Memory B cell (primary cell): ENCODE measurements at places on chromosomes 2 and 18.

DNA sequence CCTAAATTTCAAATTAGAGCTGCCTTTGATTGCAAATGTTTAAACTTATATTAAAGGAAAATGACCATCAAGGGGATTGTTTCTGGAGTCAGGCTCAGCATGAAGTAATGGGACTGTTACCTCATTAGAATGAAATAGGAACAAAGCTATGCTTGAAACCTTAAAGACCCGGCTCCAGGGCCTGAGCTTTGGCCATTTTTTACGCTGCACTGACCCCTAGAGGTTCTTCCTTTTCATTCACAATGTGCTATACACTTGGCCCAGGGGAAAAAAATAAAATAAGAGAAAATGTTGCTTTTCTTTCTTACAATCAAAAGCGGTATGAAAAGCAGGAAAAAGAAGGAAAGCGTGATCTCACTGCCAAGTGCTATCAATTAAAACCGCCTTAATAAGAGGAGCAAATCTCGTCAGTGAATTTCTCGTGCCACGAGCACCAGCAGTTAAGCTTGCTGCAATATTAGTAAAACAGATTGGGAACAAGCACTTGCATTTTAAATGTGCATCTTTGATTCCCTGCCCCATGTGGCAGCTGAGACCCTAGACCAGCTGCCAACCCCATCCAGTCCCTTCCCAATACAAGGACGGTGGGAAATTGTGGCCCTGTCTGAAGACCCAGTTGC, 96.6 kb downstream of the MBD2 start:
- H3K36me3 ChIP-seq = no peaks in the 10 kb centered on the region
- no peak overlapping the region for H3K27ac ChIP-seq
- H3K4me1 ChIP-seq = peaks cover 7% of the 10 kb centered on the region
- no peaks in the 10 kb centered on the region for H3K27me3 ChIP-seq

- no peaks in the 10 kb centered on the region for H3K4me1 ChIP-seq
- no peak overlapping the region for H3K27ac ChIP-seq
- no peaks in the 10 kb centered on the region for H3K36me3 ChIP-seq
- H3K4me3 ChIP-seq = no peak overlapping the region
Observed at GRCh38 chr2:9944330-9944758, 7.1 kb upstream of the GRHL1 start.

DNA sequence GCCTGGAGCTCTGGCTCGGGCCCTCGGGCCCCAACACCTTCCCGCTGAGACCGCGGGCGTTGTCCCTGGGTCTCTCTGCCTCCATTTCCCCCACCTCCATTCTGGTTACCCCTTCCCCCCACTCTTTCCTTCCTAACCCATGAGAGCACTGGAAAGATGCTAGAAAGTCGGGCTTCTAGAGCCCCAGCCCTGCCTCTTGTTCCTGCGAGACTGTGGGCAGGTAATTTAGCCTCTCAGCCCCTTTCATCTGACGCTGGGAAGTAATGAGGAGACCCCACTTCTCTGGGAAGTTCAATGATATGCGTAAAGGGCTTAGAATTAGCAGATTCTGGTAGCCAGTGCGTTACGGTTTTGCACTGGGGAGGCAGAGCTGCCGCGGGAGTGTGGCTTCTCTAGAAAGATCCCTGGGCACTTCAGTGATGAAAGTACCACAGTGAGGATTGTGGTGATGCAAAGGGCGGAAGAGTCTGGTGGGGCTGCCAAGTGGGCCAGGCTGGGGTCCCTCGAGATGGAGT, 16.2 kb upstream of the ECEL1 start:
- peaks cover 24% of the 10 kb centered on the region for H3K27me3 ChIP-seq
- no peak for DNase-seq
- no peak overlapping the region for H3K27ac ChIP-seq
- peak overlapping the region; percentile 50 for H3K4me3 ChIP-seq
- no peaks in the 10 kb centered on the region for H3K36me3 ChIP-seq
- peaks cover 7% of the 10 kb centered on the region for H3K4me1 ChIP-seq

- H3K4me3 ChIP-seq = no peak overlapping the region
- H3K27me3 ChIP-seq = no peaks in the 10 kb centered on the region
- H3K36me3 ChIP-seq = peaks cover 30% of the 10 kb centered on the region
- peak overlapping the region; percentile 85 for H3K27ac ChIP-seq
- H3K4me1 ChIP-seq = peaks cover 20% of the 10 kb centered on the region
- no peak for DNase-seq
Observed at GRCh38 chr2:27897717-27898116, 7.2 kb downstream of the BABAM2 start.

- no peak overlapping the region for H3K27ac ChIP-seq
- no peaks in the 10 kb centered on the region for H3K27me3 ChIP-seq
- no peaks in the 10 kb centered on the region for H3K4me1 ChIP-seq
Observed at GRCh38 chr2:27451095-27451494, 8.9 kb downstream of the KRTCAP3 start.

GRCh38 chr18:13362607-13363006, 144.0 kb downstream of the LDLRAD4 start:
- peaks cover 20% of the 10 kb centered on the region for H3K27me3 ChIP-seq
- H3K27ac ChIP-seq = no peak overlapping the region
- H3K4me1 ChIP-seq = peaks cover 4% of the 10 kb centered on the region
- H3K4me3 ChIP-seq = no peak overlapping the region
- no peak for DNase-seq
- no peaks in the 10 kb centered on the region for H3K36me3 ChIP-seq

GRCh38 chr2:10079266-10079869, 843 bp downstream of the CYS1 start:
- H3K27ac ChIP-seq = peak overlapping the region; percentile 49
- no peaks in the 10 kb centered on the region for H3K36me3 ChIP-seq
- DNase-seq = no peak
- peaks cover 11% of the 10 kb centered on the region for H3K4me1 ChIP-seq

DNA sequence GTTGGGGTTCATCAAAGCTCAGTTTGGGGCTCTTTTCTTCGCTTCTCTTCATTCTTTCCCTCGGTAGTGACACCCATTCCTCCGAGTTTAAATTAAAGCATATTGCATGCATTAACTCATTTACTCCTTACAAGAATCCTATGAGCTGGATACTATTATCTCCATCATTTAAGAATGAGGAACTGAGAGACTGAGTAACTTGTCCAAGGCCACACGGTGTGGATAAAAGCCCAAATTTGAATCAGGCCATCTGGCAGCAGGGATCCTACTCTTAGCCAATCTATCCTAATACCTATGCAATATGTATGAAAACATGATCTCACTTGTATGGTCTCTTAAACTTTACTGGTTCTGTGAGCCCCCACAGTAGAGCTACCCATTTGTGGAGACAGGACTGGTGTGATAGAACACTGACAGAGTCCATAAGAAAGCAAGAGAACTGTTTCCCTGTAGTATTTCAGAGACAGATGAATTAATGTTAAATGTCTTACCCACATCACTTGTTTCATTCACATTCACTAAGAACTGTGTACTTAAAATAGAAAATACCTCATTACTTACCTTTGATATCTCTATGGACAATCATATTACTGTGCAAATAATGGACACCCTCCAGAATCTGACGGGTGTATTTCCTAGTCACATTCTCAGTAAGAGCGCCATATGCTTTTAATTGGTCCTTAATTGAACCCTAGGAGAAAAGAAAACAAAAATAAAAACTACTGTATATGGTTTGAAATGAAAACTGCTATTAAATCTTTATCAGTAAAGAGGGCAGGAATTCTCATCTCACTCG, 20.4 kb upstream of the ERCC3 start:
- no peaks in the 10 kb centered on the region for H3K27me3 ChIP-seq
- H3K27ac ChIP-seq = peak overlapping the region; percentile 53
- H3K36me3 ChIP-seq = peaks cover 32% of the 10 kb centered on the region
- no peak overlapping the region for H3K4me3 ChIP-seq

DNA sequence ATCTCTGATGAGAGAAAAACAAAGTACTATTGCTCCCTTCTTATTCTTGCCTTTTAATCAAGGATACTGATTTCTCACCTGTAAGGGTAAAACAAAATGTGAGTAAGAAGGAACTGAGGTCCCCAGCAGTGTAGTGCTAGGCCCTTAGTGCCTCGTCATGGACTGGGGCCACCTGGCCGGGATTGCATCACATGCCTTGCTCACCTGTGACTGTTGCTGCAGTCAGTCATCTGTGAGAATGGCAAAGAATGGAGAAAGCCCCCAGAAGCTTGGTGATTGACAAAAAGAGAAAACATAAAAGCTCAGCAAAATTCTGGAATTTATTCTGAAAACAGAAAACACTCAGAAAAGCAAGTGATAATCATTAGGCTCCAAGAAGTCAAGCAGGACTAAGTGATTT, 63.4 kb downstream of the SPATS2L start:
- H3K27me3 ChIP-seq = peaks cover 9% of the 10 kb centered on the region
- H3K36me3 ChIP-seq = peaks cover 2% of the 10 kb centered on the region
- no peak for DNase-seq

DNA sequence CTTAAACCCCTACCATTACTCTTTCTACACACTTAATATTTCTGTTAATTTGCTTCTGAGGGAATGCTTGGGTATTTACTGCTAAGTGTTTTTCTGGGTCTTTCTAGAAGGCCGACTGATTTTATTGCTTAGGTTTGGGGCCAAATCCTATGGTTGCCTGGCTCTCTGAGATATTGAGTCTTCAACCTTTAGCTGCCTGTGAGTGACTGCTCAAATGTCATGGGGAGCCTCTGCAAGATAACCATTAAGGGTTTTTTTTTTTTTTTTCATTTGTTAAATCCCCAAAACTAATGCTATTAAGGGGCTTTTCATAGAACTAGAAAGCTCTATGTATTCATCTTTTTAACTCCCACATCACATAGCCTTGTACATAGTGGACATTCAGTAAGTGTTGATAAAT, 5.0 kb downstream of the OSBPL6 start:
- H3K27ac ChIP-seq = no peak overlapping the region
- no peaks in the 10 kb centered on the region for H3K36me3 ChIP-seq
- peaks cover 3% of the 10 kb centered on the region for H3K4me1 ChIP-seq

DNA sequence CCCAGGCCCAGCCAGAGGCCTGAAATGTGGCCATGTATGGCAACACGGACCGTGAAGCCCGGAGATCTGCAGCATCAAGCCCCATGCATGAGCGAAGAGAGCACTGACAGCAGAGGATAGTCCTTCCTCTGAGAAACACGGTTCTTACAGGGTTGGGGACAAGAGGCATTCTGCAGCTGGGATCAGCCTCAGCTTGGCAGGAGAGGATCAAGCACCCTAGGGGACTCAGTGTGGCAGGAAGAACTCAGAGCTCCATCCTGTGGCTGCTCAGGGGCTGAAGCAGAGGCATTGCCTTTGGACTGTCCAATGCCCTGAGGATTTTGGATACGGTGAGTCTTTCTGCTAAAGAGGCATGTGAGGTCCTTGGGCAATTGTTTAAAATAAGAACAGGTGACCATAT, 368.7 kb downstream of the ZNF516 start:
- no peaks in the 10 kb centered on the region for H3K4me1 ChIP-seq
- H3K4me3 ChIP-seq = no peak overlapping the region
- no peak overlapping the region for H3K27ac ChIP-seq
- no peaks in the 10 kb centered on the region for H3K36me3 ChIP-seq

DNA sequence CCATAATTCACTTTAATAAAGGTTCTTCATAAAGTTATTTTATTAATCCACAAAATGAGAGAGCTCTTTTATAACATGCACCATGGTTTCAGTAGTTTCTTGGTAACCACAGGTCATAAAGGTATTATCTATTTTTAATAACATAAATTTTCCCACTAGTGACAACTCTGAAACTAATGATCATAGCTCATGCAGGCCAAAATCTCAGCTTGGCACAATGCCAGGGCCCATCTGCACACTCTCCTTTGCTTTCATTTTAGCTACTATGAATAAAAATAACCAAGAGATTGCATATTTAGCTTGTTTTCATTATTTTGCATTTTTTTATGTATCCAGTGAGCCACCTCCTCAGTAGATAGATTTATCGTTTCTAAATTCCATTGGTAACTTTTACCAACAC, 691.8 kb upstream of the CHAC2 start:
- no peak overlapping the region for H3K27ac ChIP-seq
- H3K27me3 ChIP-seq = no peaks in the 10 kb centered on the region
- no peak overlapping the region for H3K4me3 ChIP-seq
- H3K36me3 ChIP-seq = no peaks in the 10 kb centered on the region
- no peaks in the 10 kb centered on the region for H3K4me1 ChIP-seq

DNA sequence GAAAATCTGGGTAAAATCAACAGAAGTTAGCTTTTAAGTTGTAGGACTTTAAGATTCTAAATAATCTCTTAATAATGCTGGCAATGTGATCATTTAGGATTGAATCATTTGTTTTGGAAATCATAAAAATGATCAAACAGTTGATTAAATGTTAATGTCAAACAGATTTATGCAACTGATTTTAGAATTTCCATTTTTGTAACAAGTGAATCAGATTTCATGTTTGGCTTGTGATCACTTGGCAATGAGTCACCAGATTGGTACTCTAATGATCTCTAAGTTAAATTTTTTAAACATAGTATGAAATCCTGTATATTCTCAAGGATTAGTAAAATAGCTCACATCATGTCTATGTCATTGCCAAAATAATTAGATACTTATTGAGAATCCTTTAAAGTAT, 50.1 kb upstream of the UNC80 start:
- no peaks in the 10 kb centered on the region for H3K36me3 ChIP-seq
- no peak overlapping the region for H3K4me3 ChIP-seq
- no peaks in the 10 kb centered on the region for H3K27me3 ChIP-seq
- DNase-seq = no peak
- H3K27ac ChIP-seq = no peak overlapping the region
- no peaks in the 10 kb centered on the region for H3K4me1 ChIP-seq

DNA sequence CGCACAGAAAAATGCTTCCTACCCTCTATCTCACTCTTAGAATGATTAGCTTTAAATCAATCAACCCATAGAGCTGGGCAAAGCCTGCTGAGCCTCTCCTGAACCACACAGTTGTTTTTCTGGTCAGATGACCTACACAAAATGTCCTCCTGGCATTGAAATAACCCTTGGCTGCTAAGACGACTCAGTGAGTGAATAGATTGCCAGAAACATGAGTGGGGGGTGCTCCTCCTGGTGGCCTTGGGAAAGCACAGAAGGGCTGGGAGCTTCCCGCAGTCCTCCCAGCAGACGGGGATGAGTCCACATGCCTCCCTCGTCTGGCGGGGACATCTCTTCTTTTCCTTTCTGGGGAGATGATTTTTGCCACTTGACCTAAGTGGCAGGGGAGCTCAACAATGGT, 14.9 kb downstream of the MAL start:
- H3K27ac ChIP-seq = no peak overlapping the region
- peaks cover 8% of the 10 kb centered on the region for H3K4me1 ChIP-seq
- H3K4me3 ChIP-seq = no peak overlapping the region
- H3K36me3 ChIP-seq = peaks cover 2% of the 10 kb centered on the region
- H3K27me3 ChIP-seq = peaks cover 26% of the 10 kb centered on the region

GRCh38 chr2:234796045-234796591, 155.7 kb upstream of the SH3BP4 start:
- no peak overlapping the region for H3K4me3 ChIP-seq
- no peaks in the 10 kb centered on the region for H3K4me1 ChIP-seq
- DNase-seq = no peak
- H3K27ac ChIP-seq = no peak overlapping the region

DNA sequence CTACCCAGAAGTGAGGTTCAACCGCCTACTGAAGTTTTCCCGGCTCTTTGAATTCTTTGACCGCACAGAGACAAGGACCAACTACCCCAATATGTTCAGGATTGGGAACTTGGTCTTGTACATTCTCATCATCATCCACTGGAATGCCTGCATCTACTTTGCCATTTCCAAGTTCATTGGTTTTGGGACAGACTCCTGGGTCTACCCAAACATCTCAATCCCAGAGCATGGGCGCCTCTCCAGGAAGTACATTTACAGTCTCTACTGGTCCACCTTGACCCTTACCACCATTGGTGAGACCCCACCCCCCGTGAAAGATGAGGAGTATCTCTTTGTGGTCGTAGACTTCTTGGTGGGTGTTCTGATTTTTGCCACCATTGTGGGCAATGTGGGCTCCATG, 48.7 kb upstream of the INPP4A start:
- no peaks in the 10 kb centered on the region for H3K4me1 ChIP-seq
- no peak for DNase-seq
